Pulmonary artery endothelial cell (primary cell): ENCODE measurements at places on chromosomes 2 and 18.
A peak's percentile ranks its signal among the peaks of the same experiment; 100 is the strongest.

DNA sequence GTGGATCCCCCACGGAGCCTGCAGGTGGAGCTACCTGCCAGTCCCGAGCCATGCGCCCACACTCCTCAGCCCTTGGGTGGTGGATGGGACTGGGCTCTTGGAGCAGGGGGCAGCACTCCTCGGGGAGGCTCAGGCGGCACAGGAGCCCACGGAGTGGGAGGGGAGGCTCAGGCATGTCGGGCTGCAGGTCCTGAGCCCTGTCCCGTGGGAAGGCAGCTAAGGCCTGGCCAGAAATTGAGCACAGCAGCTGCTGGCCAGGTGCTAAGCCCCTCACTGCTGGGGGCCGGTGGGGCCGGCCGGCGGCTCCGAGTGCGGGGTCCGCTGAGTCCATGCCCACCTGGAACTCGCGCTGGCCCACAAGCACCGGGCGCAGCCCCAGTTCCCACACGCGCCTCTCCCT, 91.7 kb upstream of the ACVR1 start:
- DNase-seq = no peak

DNA sequence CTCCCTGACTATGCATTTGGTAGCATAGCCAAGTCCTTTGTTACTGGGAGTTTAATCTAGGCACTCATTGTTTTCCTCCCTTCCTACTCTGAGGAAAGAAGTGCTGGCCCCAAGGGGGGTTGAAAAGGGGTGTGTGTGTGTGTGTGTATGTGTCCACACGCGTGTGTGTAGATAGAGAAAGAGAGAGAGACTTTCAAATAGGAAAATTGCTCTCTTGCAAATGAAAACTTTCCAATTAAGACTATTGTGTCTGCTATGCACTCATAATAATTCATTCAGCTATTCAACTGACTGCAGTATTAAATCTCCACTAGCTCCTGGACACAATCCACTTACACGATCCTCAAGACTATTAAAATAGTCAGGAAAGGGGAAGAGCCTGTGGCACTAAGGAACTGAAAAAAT, 92.9 kb upstream of the CSRNP3 start:
- DNase-seq = no peak

DNA sequence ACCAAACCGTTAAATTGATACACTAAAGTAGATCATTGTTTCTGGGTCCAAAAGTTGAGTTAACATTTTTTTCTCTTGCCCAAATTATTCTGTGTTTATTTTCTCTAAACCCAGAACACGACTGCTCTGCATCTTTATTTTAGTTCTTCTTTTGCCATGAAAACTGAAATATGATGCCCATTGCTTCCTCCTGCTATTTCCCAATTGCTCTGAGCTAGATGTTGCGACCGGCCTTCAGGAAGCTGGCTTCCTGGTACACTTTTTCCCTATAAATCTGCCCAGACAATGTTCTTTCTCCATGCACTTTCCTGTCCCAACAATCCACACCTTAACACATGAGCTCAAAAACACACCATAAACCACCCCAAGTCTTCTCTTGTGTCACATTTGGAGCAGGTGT, 501.4 kb downstream of the FBXO15 start:
- DNase-seq = no peak

DNA sequence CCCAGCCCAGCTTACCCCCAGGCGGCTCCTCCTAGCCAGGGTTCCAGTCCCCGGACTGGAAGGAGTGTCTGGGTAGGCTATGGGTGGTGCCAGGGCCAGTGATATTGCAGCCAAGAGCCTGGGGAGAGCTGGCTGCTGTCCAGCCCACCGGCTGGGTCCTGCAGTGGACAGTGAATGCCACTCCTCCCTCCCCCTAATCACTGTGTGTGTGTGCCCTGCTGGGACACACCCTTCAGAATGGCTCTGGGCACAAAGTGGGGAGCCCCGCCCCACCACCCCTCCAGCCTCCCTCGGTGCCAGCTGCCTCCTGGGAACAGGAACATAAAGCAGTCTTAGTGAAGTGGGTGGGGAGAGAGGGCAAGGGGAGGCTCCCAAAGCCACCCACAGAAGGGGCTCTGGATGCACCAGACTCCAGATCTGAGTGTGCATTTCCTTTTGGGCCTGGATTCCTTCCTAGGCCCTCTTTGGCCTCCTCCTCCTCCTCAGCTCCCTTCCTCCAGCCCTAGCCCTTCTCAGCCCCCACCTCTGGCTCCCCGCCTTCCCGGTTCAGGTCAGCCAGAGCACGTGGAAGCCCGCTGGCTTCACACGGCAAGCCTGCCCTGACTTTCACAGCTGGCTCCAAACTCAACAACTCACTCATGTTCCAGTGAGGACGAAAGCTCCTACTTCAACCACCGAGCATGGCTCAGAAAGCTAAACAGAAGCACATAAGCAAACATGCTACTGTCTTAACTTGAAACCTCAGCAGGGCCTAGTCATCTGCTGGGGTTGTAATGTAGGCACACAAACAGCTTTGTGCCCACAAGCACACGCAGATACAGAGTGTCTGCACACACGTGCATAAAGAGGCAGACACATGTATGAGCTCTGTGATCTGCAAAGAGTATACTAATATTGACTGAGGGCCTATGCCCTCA, 209.2 kb upstream of the SMAD2 start:
- DNase-seq = no peak

DNA sequence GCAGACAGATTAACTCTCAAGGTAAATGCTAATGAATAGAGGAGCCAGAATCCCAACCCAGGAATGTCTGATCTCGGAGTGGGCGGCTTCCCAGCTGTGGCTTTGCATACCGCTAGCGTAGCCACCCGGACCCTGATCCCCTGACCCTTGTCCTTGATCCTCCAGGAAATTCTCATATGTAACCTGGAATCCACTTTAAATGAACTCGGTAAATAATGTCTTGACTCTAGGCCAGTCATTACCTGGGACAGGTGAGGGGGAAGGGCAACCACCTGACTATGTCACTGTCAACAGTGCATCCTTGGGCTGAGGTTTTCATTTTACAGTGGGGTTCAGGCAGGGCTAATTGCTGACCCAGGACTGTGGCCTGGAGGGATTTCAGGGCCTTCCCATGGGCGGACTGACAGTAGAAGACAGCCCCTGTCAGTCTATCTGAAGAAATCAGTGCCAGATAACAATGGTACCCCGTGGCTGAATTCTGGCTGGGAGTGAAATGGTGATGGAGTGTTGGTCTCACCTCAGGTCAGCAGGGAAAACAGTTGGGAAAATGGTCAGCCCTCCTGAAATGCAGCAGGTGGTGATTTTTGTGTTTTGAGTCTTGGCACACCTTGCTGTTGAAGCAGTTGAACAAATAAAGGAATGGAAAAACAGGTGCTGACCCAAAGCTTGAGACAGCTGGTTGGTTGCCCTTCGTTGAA, 9.6 kb downstream of the ACKR3 start:
- DNase-seq = no peak

GRCh38 chr2:27003007-27003406, 29.8 kb upstream of the TMEM214 start:
- no peak for DNase-seq

GRCh38 chr18:79765491-79766245, 32.1 kb upstream of the KCNG2 start:
- no peak for DNase-seq

- no peak for DNase-seq
These were observed 157.1 kb upstream of the CCDC150 start for GRCh38 chr2:196482119-196483065.

DNA sequence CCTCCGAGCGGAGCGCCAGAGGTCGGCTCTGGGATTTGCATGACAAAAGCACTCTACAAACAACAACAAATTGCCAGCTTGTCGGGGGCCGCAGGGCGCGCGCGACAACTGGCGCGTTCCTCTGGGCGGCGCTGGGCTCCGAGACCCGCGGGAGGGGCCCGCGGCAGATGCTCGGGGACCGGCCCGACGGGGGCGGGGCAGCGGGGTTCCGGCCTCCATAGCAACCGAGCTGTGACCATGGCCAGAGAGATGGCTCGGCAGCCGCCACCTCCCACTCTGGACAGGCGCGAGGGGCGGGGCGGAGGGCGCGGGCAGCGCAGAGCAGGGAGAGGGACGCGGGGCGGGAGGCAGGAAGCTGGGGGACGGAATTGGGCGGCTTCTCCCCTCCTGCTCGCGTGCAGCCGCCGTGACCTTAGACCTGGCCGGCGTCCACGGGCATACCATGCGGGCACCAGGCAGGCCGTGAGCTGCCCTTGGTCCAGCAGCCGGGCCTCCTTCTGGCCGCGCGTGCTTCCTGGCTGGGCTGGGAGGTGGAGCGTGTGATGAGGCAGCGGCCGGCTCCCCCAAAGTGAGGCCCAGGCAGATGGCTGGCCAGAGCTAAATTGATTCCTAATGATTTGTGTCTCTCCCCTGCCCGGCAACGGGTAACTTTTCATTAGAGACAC, 171.5 kb downstream of the CELF4 start:
- peak; percentile 15 for DNase-seq

DNA sequence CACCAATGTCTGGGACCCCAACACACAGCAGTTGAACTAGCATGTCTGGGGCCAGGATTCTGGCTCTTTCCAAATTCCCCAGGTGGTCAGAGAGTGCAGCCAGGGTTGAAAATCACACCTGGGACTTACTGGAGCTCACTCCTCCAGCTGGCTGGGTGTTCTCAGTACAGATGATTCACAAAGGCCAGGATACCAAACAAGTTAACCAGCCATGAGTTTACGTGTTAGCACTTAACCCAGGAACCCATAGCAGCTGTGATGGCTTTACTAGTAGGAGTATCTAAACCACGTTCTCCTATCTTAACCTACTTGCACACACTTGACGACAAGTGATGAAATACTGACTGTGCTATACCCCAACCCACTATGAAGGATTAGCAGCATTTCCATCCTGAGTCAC, 222.8 kb downstream of the FBXO15 start:
- no peak for DNase-seq

GRCh38 chr18:31497836-31498573, at the start of gene DSG2:
Gene DSG2 (plus strand): TSS chr18:31498177. CDS start chr18:31498252, 75 bp downstream.
- DNase-seq = no peak

- DNase-seq = no peak
These were observed 44.0 kb upstream of the RPL31 start for GRCh38 chr2:100957996-100958653.

DNA sequence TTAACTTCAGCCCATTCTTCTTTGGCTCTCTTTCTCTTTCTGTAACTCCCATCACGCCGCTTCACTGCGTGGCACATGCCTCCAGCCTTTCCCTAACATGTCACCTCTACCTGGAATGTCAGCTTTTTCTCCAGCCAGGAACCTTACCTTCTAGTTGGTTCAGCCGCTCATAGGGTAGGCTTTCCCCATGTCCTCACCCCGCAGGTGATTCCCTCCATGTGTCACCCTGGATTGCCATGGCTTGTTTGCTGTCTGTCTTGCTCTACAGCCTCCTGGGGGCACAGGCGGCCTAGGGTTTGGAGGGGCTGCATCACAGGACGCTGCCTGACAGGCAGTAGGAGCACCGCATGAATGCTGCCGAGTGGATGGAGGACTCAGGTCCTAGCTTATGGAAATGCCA, 39.2 kb downstream of the ARHGEF4 start:
- no peak for DNase-seq

- DNase-seq = peak; percentile 84
These were observed at the start of gene POLR1A for GRCh38 chr2:86105252-86105968. Gene POLR1A (minus strand): TSS chr2:86105886. CDS start chr2:86105776, 110 bp downstream.
